WTC11 (cell line): ENCODE measurements at places on chromosomes 11 and 22. TPM values are rescaled to one million over a fixed set of nuclear protein-coding genes. Genes with fewer than 3 reads are reported as not detected.
A peak's percentile ranks its signal among the peaks of the same experiment; 100 is the strongest.

CD6 gene
- 0.53 to 1.0 TPM (median 0.73 TPM) in 3 replicates for total RNA-seq

GRCh38 chr11:112656772-112657428 is 304.3 kb upstream of the NCAM1 start:
- H3K4me3 ChIP-seq: no peak overlapping the region
- H3K36me3 ChIP-seq: no peaks in the 10 kb centered on the region
- H3K27ac ChIP-seq: no peak overlapping the region
- peaks cover under 1% of the 10 kb centered on the region; the same call in 1 of the 2 replicates for H3K4me1 ChIP-seq

- peaks cover 23% of the 10 kb centered on the region for H3K4me1 ChIP-seq
- H3K36me3 ChIP-seq: peaks cover 41% of the 10 kb centered on the region
- peak overlapping the region; percentile 79 for H3K27ac ChIP-seq
- H3K27me3 ChIP-seq: no peaks in the 10 kb centered on the region
- no peak for DNase-seq
- H3K4me3 ChIP-seq: peak overlapping the region; percentile 94
These were observed 8.5 kb downstream of the HMBS start for GRCh38 chr11:119092880-119093842.

DNA sequence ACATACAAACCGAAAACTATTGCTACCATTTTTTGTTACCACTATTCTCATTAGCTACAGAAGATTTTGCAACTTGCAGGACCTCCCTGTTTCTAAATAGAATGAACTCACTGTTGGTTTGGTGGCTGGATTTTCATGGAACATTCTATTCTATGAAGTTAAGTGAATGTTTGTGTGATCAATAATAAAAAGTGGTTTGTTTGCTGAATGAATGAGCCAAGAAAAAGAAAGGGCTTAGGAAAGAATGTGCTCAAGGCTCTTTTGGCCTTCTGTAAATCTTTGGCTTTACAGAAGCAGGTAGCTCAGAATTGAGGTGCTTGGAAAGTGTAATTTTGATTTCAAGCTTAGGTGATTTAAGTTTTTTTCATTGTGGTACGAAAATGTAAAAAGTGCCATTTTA is 5.9 kb upstream of the SCGB1D2 start:
- H3K36me3 ChIP-seq: no peaks in the 10 kb centered on the region
- H3K4me1 ChIP-seq: no peaks in the 10 kb centered on the region
- DNase-seq: no peak
- no peak overlapping the region for H3K27ac ChIP-seq
- peaks cover 7% of the 10 kb centered on the region for H3K27me3 ChIP-seq
- H3K4me3 ChIP-seq: no peak overlapping the region

- H3K36me3 ChIP-seq: no peaks in the 10 kb centered on the region
- no peaks in the 10 kb centered on the region for H3K27me3 ChIP-seq
- H3K4me1 ChIP-seq: peaks cover 48% of the 10 kb centered on the region
- no peak overlapping the region for H3K4me3 ChIP-seq
These were observed 32.9 kb upstream of the KLHL35 start for GRCh38 chr11:75465701-75466531.

DNA sequence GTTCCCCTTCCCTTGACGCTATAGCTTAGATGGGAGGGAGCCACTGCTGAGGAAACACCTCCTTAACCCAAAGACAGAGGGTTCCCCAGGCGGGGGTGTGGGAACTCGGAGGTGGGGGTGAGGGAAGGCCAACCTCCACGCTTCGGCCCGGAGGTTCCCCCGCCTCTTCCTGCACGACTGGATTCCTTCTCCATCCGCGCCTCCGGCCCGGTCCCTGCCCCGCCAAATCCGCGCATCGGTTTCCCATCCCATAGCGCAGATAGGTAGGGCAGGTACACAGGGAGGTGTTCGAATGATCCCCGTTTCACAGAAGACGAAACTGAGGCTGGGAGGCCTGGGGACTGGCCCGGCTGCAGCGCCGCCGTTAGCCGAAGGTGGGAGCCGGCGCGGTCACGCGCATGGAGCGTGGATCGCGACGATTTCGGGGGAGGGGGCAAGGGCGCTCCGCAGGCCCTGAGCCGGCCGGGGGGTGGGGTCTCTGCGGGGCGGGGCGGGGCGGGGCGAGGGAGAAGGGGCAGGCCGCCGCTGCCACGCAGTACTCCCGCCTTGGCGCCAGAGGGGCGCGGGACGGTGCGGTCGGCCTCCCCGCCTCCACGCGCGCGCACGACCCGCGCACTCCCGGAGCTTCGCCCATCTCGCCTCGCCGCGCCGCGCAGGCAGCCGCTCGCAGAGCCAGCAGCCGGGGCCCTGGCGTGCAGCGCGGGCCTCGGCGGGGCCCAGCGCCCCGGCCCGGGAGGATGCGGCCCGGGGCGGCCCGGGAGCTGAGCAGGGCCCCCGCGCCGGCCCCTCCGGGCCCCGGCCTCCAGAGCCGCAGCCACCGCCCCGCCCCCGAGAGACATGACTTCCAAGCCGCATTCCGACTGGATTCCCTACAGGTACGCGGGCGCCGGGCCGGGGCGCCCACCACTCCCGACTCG is at the start of gene TUB:
Gene TUB (plus strand): TSS at position 538 of the 917 bp plus-strand sequence. CDS start 300 bp downstream, at position 838.
- peak; percentile 70 for DNase-seq
- peak within 1 kb of the TSS; percentile 79 for H3K4me3 ChIP-seq
- peaks cover 42% of the 10 kb centered on the region for H3K27me3 ChIP-seq
